ENCODE measurements at places on chromosomes 4 and X.

- no peak for DNase-seq
Observed at GRCh38 chr4:41880840-41881831, 54.1 kb upstream of the TMEM33 start.

DNA sequence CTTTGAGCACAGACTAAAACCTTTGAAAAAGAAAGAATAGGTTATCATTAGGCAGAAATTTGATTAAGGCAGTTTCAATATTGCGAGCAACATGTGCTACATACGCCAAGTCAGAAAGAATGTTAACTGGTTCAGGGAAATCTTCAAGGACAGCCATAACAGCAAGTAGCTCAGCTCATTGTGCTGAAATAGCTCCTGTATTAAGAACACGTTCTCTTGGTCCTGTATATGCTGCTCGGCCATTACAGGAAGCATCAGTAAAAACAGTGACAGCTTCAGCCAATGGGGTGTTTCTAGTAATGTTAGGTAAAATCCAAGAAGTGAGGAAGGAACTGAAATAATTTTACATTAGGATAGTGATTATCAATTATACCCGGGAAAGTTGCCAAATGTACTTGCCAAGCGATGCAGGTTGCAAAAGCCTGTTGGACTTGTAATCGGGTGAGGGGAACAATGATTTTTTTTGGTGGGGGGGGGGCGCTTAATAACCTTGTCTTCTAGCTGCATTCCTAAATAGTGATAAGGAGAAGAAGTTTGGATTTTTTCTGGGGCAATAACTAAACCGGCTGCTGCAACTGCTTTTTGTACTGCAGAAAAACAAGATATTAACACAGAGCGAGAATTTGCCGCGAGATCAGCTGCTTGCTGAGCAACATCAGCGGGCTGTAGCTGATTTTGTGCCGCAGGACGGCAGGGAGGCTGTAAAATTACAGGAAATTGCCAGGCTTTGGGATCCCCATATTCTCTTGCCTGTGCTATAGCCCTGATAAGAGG is 49.4 kb upstream of the RASSF6 start:
- DNase-seq: no peak

- DNase-seq: no peak
Observed at GRCh38 chrX:39536211-39536610, 561.5 kb downstream of the BCOR start.

- DNase-seq: no peak
Observed at GRCh38 chrX:143027275-143027674, 1.5 kb downstream of the SPANXN4 start.

DNA sequence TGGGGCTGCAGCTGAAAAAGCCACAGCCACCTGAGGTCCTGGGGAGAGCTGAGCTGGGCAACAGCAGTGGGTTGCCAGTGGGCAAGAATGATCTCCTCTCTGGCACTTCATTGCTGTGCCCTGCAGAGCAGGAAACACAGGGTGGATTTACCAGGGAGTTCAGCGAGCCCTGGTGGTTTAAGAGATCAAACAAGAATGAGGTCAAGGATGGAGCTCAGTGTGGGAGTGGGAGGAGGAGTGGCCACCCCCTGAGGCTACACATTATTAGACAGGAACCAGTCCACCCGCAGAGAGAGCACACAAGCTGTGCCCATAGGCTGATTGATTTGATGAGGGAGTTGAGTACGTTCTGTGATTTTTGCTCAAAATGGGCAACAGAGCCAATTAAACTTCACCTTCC is 47.3 kb downstream of the FRMPD3 start:
- DNase-seq: no peak

DNA sequence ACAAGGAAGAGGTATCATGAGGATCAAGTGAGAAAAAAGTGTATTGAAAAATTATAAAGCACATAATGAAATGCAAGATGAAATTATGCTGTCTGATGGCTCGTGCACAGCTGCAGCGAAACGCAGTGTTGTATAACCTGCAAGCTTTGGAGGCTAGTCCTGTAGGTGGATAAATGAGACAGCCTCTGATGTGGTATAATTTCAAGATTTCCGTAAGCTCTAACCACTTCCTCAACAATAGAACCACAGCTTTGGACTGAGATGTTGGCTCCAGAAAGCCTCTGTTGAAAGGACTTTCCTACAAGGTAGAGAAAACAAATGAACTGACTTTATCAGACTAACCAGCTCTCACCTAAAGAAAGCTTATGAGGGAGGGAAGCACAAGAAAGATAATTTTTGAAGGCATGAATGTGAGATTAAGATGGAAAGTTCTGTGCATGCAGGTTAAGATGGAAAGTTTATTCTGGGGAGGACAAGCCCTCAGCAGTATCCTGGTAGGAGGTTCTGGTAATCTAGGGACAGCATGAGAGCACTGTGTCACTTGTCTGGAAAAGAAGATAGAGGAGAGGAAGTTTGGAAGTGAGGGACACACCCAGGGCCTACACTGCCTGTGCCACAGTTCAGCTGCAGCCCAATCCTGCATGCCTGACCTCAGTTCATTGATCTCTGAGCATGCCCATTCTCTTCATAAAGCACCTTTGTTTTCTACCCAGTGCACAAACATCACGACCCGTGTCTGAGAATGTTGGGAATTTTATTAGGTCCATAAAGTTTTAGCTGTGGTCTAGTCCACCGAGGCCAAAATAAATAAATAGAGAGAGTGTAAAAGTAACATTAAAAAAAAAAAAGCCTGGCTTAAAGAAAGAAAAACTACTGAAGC is 161.5 kb upstream of the SFRP2 start:
- DNase-seq: no peak

- DNase-seq: no peak
Observed at GRCh38 chr4:168654104-168654847, 157.4 kb downstream of the PALLD start.

- DNase-seq: no peak
Observed at GRCh38 chr4:70801265-70801809, 38.4 kb downstream of the GRSF1 start.

GRCh38 chr4:53931461-53931961 is 132.9 kb downstream of the CHIC2 start:
- DNase-seq: no peak

GRCh38 chr4:186260504-186261448 is 5.2 kb upstream of the F11 start:
- DNase-seq: no peak

GRCh38 chr4:98602270-98602669 is 56.1 kb downstream of the TSPAN5 start:
- DNase-seq: no peak

DNA sequence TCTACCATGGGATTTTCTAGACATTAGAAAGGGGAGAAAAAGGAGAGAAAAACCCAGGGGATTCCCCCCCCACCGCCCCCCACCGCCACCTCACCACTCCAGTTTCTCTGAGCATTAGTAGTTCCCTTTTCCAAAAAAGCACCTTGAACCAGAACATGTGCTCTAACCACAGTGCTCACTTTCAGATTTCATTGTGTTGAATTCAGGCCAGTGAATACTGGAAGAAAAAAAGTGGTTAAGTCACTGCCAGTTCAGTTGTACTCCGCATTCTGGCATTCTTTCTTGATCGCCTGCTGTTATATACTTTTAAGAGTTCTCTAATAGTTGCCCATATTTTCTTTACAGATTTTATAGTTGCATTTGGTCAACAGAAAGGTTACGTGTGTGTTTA is 40.9 kb downstream of the JADE3 start:
- DNase-seq: no peak

GRCh38 chr4:72931346-72931745 is 138.2 kb downstream of the COX18 start:
- no peak for DNase-seq

GRCh38 chr4:62835631-62836030 is 1573.6 kb downstream of the TECRL start:
- DNase-seq: no peak

GRCh38 chr4:158833602-158834001 is 64.8 kb downstream of the FNIP2 start:
- no peak for DNase-seq
